ENCODE measurements at places on chromosomes 4 and X.

- DNase-seq = no peak
Observed at GRCh38 chrX:67777148-67777547, 233.3 kb downstream of the AR start.

GRCh38 chr4:68810919-68811318 lies 4.9 kb upstream of the UGT2B10 start:
- DNase-seq = no peak

- no peak for DNase-seq
Observed at GRCh38 chr4:47313384-47313783, 150.1 kb downstream of the COMMD8 start.

GRCh38 chr4:101693842-101694398 lies 96.6 kb upstream of the BANK1 start:
- no peak for DNase-seq
